ENCODE measurements at places on chromosomes 2 and 18.

GRCh38 chr18:668260-668659, 10.8 kb downstream of the TYMS start:
- DNase-seq = no peak

GRCh38 chr2:174074831-174075230, 109.7 kb upstream of the SP3 start:
- DNase-seq = no peak

GRCh38 chr2:20419007-20419576, 27.8 kb upstream of the RHOB start:
- DNase-seq = no peak

DNA sequence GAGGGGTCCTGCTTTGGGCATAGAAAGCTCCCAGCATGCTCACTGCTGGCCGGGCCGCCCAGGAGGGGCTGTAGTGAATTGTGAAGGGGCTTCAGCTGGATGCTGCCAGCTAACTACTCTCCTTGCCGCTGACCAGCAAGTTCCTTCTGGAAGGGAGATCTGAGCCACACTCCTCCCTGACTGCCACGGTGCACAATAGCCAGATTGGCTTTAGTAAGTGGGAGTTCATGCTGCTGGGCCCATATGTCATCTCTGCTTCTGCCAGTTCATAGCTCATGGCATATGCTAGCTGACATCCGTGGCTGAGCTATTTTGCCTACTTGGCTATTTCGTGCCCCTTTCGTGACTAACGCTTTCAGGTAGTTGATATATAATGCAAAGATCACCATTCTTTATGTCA, 51.6 kb upstream of the ROCK2 start:
- no peak for DNase-seq

DNA sequence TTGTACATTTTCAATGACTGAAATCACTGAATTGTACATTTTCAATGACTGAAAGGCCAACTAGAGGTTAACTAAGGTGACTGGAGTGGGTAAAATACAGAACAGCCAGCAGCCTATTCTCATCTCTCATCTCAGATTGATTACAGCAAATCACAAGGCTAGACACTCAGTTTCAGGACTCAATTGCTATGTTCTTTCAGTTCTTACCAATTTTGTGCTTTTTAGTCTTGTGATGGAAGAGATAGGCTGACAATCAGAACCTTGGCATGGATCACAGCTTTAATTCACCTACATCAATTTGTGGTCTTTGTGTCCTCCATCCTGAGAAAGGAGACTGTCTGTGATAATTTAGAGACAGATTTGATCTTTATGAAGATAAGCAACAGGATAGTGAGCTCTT, 124.7 kb downstream of the GULP1 start:
- no peak for DNase-seq

DNA sequence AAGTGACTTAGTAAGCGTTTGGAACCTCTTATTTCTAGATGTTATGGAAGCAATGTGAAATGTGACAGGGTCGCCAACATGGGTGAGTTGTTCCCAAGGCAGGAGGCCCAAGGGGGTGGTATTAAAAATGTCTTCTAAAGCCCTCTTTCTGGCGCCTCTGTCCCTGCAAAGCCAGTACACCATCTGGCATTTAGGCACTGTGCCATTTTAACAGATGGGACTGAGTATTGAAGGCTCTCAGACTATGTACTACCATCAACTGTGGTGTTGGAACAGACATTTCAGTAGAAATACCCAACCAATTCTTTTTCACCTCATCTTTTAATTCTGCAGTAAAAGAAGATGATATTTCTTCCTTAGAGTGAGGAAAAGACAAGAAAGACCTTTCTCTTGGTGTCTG, 384.5 kb upstream of the MMADHC start:
- DNase-seq = no peak

DNA sequence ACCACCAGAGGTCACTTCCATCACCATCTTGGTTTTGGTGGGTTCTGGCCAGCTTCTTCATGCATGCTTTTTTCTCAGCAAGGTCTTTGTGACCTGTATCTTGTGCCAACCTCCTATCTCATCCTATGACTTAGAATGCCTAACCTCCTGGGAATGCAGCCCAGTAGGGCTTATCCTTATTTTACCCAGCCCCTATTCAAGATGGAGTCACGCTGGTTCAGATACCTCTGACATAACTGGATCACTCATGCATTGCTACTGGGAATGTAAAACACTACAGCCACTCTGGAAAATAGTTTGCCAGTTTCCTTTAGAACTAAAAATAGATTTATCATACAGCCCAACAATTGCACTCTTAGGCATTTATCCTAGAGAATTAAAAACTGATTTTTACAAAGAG, 219.2 kb downstream of the IRS1 start:
- no peak for DNase-seq

- DNase-seq = no peak
Measured at GRCh38 chr2:12778369-12778768, 61.6 kb downstream of the TRIB2 start.

- DNase-seq = no peak
Measured at GRCh38 chr2:239625156-239625845, 224.5 kb upstream of the HDAC4 start.

DNA sequence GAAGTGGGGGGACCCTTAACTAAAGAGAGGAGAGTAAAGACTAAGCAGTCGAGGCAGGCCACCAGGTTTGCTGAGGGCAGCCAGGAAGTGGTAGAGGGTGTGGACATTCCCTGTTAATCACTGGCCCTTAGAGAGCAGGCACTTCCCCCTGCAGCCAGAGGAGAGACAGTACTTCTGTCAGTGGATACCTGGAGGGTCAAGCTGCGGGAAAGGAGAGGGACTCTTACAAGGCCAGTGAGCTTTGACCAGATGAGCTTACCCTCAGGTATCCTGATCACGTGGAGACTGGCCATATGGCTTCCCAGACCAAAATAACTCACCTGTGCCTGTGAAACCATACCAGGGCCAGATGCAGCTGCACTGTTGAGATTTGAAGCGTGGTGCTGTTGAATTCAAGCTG, 28.6 kb downstream of the ITGA6 start:
- DNase-seq = no peak

DNA sequence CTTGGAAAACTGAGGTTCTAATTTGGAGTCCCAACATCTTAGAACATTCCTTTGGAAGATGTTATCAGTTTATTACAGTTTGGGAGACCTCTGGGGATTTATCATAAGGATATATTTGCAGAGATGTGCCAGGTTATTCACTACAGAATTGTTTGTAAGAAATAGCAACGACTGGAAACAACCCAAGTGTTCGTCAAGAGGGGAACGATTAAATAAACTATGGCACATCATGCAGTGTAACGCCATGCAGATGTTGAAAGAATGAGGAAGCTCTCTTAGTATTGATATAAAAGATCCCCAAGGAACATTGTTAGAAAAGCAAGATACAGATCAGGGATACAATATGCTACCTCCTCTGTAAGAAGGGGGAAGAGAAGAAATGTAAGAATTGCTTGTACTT, 210.6 kb downstream of the TMEM247 start:
- DNase-seq = no peak

DNA sequence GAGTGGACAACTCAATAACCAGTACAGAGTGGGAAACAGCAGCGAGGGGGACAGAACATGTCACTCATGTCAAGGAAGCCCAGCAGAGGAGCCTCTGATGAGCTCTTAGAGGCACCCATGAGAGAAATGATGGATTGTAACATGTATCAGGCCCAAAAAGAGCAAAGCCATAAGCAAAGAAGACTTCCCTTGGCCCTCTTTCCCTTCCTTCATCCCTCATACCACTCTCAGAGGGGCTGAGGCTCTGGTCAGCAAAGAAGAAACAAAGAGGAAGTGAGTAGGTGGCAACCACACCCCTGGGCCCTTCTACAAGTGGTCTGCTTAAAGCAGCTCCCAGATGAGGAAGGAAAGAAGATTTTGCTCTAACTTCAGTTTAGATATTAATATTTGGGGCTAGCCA, 112.8 kb downstream of the CDC42EP3 start:
- DNase-seq = no peak

GRCh38 chr2:120330946-120331822, 14.8 kb upstream of the INHBB start:
- DNase-seq = no peak

GRCh38 chr2:176321916-176322315, 52.7 kb downstream of the MTX2 start:
- no peak for DNase-seq

DNA sequence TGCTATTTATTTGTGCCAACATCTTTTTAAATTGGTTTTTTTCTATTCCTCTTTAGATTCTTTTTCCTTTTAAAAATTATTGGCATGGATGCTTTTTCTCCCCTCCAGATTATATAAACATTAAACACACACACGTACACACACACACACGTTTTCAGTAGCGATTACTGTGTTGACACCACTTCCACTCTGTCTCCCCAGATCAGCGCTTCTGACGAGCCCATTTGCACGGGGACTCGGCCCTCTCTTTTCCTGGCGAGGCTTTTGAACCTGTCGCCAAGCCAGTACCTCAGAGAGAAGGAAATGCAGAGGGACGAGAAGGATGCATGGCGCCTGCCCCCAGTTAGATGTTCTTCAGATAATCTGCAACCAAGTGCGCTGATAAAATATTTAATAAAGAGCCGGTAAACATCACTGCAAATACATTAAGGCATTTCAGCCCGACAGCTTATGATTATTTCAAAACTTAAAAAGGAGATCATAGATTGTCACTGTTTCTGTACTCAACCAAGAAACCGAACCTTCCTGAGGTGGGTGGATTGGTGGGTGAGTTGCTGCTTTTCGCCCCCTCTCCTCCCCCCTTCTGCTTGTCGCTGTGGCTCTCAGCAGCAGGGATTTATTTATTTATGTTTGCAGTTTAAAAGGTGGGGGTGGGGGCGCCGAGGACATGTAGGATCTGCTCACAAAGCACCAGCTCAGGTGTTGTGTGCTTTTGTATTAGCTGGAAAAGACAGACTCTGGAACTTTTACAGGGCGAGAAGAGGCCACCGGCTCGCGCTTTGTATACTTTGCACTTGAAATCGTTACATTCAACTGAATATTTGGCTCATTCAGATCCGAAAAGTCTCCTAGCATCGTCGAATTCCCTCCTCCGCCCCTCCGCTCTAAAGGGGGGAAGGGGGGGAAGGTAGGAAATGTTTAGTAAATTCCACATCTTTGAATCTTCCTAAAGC, 787 bp upstream of the TBR1 start:
- no peak for DNase-seq

DNA sequence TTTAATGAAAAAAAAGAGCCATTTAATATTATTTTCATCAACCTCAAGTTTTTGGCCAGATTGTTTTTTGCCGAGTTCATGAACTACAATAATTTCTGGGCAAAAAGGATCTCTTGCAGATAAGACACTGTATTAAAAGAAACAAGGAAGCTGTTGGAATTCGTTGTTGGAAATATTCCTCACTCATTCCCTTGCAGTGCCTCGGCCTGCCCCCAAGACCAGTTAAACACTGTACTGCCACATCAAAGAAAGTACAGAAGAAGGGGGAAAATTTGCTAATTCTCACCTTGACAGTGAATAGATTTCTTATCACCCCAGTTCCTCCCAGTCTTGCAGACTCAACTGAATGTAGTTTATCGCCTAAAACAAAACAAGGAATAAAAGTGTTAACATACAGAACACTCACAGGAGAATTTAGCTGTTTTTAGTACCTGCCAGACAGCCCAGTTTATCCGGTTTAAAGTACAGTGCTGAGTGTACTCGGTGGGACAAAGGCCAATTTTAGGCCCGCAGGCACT, 1.2 kb downstream of the IDH1 start:
- no peak for DNase-seq

DNA sequence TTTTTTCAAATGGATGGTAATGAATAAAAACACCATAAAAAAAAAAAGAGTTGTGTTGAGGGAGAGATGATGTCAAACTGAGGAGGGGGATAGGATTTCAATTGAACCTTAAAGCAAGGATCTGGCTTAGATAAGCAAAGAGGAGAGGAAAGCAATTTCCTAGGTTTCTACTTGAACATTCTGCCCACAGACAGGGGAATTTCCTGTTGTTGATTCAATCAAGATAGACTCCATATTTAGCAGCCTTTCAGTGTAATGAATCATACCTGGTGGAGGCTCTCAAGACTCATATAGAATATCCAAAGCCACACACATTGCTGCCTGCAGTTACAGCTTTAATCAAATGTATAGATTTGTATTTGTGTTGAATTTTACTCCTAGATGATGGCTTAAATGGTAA, 294.4 kb upstream of the PIK3C3 start:
- no peak for DNase-seq

- DNase-seq = no peak
Measured at GRCh38 chr2:48844417-48845155, 89.1 kb upstream of the LHCGR start.
